ENCODE measurements at places on chromosomes 3 and 15. TPM values are rescaled to one million over a fixed set of nuclear protein-coding genes. Genes with fewer than 3 reads are reported as not detected.
A peak's percentile ranks its signal among the peaks of the same experiment; 100 is the strongest.

Gene SLC27A2
- total RNA-seq: 7.1 TPM

- DNase-seq: peak; percentile 14
These were observed 103.0 kb upstream of the HES1 start for GRCh38 chr3:194032828-194033435.

Gene XCR1
- total RNA-seq: not detected

DNA sequence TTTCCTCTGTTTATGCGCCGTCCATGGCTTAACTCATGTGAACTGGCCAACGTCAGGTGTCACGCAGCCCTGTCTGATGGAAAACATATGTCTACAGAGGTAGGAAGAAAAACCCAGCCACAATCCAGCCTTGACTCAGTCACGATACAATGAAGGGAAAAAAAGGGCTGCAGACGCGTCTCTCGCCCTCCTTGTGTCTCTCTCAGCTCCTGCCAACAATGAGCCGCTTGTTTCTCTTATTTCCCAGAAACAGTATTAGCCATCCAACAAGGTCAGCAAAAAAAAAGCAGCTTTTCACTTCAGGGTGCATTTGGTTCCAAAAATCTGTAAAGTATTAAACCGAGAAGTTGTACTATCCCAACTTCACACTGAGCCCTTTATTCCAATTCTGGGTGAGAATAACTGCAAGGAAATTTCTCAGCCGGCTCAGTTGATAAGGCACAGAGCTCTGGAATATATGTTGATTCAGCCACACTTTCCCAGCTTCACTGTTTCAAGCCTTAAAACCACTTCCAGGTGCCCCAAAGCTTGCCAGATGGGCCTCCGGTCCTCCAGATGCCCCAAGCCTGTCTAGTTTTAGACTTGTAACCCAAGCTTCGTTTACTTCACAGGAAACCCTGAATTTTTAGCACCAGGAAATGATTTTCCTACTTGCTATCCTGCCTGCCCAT is 79.4 kb downstream of the TM4SF4 start:
- peak; percentile 70 for DNase-seq

GRCh38 chr15:57609805-57610529 is 18.3 kb downstream of the MYZAP start:
- DNase-seq: peak; percentile 89
